ENCODE measurements at places on chromosomes 2 and 18. TPM values are rescaled to one million over a fixed set of nuclear protein-coding genes. Genes with fewer than 3 reads are reported as not detected.

DNA sequence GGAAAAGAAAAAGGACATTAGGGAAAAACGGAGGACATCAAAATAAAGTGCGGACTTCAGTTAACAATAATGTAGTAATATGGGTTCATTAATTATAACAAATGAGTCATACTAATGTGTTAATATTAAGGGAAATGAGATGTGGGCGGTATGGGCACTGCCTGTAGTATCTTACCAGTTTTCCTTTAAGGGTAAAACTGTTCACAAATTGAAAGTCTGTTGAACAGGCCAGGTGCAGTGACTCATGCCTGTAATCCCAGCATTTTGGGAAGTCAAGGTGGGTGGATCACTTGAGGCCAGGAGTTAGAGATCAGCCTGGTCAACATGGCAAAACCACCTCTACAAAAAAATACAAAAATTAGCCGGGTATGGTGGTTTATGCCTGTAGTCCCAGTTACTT lies 56.8 kb upstream of the PMAIP1 start:
- H3K27ac ChIP-seq, result no peak overlapping the region
- DNase-seq, result no peak
- H3K4me3 ChIP-seq, result no peak overlapping the region
- H3K36me3 ChIP-seq, result no peaks in the 10 kb centered on the region

DNA sequence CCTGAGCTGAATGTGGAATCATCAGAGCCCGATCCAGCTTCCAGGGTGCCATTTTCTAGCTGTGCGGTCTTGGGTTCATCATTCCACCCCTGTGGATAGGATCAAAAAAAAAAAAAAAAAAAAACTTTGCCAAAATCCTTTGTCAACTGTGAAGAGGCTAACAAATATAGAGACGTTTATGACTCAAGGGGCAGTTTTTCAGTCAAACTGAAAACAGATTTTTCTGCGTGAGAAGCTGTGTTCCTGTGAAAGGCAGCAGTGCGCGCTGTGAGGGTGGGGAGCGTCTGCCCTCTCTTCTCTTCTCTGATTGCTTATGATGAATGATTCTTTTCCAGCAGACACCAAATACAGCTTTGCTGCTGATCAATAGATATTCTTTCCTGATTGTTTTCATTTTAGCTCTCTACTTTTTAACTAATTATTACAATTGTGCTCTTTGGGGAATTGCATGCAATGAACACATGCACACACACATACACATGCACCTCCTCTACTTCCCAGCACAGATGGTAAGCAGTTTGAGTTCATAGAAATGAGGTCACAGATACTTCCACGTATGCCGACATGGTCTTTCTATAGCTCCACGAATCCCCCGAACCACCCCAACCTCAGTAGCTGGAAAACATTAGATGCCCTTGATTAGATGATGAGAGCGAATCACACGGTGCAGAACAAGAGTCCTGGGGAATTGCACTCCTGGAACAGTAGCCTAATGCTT lies 175.4 kb downstream of the NRP2 start:
- H3K36me3 ChIP-seq, result no peaks in the 10 kb centered on the region
- no peak overlapping the region for H3K4me3 ChIP-seq
- peaks cover 3% of the 10 kb centered on the region for H3K4me1 ChIP-seq
- no peaks in the 10 kb centered on the region for H3K27me3 ChIP-seq

DNA sequence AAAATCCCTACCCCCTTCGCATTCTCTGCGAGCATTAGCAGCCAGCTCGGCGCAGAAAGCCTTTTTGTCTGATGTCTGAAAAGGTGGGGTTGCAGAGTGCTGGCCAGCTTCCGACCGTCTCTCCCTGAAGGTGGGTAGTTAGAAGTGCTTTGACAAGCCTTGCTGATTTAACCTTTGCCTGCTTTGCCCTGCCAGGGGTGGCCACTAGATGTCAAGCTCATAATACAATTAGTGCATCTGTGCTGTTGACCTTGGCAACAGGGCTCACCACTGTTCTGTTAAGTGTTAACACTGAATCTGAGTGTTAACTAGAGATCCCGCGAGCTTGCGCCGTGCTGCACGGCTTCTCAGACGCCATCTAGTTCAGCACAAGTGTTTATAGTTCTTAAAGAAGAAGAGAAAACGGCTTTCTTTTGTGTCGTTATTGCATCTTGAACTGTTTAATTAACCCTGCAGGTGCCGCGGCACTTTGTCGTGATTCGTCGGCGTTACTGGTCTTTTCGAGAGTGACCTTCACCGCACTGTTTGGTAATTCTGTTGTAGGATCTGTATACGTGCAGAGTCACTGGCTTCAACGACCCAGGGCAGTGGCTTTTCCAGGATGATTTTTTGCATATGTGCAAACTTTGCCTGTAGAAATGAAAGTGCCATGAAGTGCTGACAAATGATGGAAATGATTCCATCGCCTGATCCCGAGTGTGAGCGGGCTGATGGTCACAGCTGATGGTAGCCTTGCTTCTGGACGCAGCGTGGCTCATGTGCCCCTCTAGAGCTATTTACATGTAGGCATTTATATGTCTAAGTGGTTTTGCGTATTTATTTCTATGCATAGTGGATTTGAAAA lies 5.5 kb downstream of the SALL3 start:
- H3K27ac ChIP-seq, result no peak overlapping the region
- H3K27me3 ChIP-seq, result peaks cover 63% of the 10 kb centered on the region
- H3K4me1 ChIP-seq, result peaks cover 14% of the 10 kb centered on the region
- H3K36me3 ChIP-seq, result no peaks in the 10 kb centered on the region
- no peak overlapping the region for H3K4me3 ChIP-seq

DNA sequence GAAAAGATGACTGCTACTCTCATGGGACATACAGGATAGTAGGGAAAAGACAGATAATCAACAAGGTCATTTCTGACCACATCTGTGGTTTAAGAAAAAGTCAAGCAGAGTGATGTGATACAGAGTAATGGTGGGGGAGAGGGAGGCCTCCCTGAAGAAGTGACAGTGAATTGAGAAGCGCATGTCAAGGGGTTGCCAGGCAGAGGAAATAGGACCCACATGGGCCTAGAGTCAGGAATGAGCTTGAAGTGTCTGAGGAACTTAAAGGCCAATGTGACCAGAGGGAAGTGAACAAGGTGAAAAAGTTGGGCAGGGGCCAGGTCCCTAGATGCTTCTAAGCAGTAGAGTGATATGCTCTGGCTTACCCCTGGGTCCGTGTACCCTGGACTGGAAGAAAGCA lies 113.5 kb upstream of the PPP1CB start:
- peaks cover 45% of the 10 kb centered on the region for H3K4me1 ChIP-seq
- no peak overlapping the region for H3K4me3 ChIP-seq
- no peaks in the 10 kb centered on the region for H3K36me3 ChIP-seq
- DNase-seq, result peak; percentile 64
- no peaks in the 10 kb centered on the region for H3K27me3 ChIP-seq

DNA sequence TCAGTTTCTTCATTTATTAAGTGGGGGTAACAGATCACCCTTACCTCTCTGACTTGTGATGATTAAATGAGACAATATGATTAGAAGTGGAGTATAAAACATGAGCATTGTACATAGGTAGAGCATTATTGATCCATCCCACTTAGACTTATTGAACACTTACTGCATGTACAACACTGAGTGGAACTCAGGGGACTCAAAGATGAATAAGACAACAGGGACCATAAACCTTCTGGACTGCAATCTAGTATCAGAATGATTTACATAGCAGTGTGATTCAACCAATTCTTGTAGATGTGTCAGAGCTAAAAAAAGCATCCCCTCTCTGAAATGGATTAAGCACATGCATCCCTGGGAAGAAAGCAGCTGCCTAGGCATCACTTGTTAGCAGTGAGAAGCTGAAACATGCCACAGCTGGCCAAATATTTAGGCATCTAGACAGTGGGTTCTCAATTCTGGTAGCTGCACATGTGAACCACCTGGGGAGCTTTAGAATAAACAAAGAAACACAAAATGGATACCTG lies 111.5 kb downstream of the CYRIA start:
- peaks cover 5% of the 10 kb centered on the region for H3K4me1 ChIP-seq
- H3K4me3 ChIP-seq, result no peak overlapping the region
- DNase-seq, result no peak
- H3K27me3 ChIP-seq, result no peaks in the 10 kb centered on the region

- no peak overlapping the region for H3K4me3 ChIP-seq
- H3K4me1 ChIP-seq, result no peaks in the 10 kb centered on the region
- H3K27me3 ChIP-seq, result no peaks in the 10 kb centered on the region
- H3K36me3 ChIP-seq, result no peaks in the 10 kb centered on the region
- DNase-seq, result no peak
These were observed 28.4 kb downstream of the OTX1 start for GRCh38 chr2:63078852-63079606.

The PRKRA gene
- 86.1 TPM for total RNA-seq

DNA sequence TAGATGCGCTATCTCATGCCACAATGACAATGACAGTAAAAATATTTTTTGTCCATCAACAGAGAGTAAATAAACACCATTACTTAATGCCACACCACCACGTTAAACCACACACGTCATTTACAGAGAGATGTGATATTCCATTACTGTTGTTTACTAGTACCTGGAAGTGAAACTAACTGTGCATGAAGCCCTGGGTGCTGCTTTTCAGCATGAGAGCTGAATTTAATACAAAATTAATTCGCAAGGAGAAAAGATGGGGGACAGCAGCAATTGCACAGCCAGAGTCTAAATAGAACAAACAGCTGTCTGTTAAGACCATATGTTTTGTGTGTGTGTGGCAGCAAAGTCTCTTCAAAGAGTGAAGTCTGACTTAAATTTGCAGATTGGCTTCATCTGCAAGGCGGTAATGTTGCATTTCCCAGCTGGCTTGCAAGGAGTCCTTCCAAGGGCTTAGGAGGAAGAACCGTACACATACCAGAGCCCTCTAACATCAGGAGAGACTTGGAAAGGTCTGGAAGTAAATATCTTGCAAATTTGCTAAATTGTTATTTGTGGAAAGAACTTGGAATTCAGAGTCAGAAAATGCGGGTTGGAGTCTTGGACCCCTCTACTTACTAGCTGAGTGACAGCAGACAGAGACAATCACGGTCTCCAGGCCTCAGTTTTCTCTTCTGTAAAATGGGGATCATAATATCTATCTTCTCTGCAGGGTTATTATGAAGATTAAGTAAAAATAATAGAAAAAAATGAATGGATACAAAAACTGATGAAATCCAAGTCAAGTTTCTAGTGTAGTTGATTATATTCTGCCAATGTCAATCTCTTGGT lies 127.6 kb downstream of the ALPK2 start:
- H3K27me3 ChIP-seq, result no peaks in the 10 kb centered on the region
- no peak for DNase-seq
- peaks cover 3% of the 10 kb centered on the region for H3K4me1 ChIP-seq

Measured in sigmoid colon (tissue), 7 donors.